ENCODE measurements at places on chromosomes 13 and 19.
A peak's percentile ranks its signal among the peaks of the same experiment; 100 is the strongest.

DNA sequence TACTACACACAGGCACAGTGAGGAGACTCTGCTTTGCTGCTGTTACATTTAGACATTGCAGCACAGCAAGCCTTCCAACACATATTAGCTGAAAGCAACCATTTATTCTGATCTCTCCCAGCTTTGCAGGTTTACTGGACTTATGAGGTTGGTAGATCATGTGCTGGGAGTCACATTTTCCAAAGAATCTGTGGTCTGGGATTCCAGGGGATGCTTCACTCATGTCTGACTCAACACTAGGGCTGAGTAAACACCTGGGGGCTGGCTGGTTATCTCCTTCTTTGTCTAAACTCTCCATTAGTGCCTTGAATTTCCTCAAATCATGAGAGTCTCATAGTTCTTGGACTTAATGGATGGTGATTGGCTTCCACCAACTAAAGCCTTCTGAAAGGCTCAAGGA is 5.4 kb upstream of the LGALS13 start:
- no peak for DNase-seq

- no peak for DNase-seq
These were observed 13.2 kb downstream of the NLRP12 start for GRCh38 chr19:53810891-53811290.

DNA sequence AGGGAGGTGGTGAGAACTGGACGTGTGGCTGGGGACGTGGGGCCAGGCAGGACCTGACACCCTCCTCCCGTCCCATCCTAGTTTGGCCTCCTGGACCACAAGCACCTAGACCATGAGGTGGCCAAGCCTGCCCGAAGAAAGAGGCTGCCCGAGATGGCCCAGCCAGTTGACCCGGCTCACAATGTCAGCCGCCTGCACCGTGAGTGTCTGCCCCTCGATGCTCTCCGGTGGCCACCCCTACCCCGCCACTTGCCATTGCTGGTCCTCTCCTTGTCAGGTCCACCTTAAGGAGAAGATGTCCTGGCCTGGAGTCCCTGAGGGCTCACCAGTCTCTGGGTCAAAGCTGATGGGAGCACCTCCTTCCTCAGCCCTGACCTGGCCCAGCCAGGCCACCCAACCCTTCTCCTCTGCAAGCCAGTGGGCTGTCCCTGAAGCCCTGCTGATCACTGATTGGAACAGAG is 2.2 kb downstream of the ANGPTL4 start:
- DNase-seq: no peak

- DNase-seq: no peak
These were observed 1.8 kb downstream of the EXOSC5 start for GRCh38 chr19:41395355-41395754.

GRCh38 chr13:101767131-101767530 is 314.7 kb downstream of the ITGBL1 start:
- no peak for DNase-seq

DNA sequence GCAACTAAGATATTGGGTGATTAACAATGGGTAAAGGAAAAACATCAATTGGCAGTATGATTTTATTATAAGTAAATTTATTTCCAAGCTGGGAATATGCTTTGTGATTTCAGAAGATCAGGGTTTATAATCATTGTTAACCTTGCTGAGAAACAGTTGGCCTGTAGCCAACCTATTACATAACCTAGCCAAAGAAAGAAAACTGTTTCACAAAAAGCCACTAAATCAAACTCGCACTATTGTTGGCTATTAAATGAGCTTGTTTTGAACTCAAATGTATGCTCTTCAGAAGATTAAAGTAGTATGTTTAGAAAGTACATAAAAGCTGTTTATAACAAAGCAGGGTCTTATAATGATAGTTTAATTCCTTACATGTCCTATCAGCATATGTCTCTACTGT is 151.7 kb downstream of the LHFPL6 start:
- no peak for DNase-seq

DNA sequence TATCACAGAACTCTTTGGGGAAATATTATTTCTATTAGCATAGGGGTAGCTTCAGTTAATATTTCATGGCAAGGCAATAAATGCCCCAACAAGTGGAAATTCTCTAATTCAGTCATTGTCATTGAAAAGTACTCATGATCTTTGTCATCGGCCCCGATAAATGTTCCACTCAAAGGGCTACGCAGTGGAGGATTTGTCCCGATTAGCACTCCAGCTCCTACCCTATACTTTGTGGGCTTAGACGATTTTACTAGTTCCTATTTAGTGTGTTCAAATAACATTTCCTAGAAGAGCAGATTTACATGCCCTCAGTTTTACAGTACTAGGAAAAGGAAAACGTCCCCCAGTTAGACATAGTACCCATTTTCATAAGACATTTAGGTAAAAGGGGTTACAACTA is 38.0 kb upstream of the ATP12A start:
- DNase-seq: no peak

GRCh38 chr19:46303691-46304397 is 7.0 kb downstream of the HIF3A start:
- DNase-seq: no peak

GRCh38 chr19:37227996-37228395 is 10.0 kb downstream of the ZNF383 start:
- peak; percentile 6 for DNase-seq
